ENCODE measurements at places on chromosomes 7 and 10.

DNA sequence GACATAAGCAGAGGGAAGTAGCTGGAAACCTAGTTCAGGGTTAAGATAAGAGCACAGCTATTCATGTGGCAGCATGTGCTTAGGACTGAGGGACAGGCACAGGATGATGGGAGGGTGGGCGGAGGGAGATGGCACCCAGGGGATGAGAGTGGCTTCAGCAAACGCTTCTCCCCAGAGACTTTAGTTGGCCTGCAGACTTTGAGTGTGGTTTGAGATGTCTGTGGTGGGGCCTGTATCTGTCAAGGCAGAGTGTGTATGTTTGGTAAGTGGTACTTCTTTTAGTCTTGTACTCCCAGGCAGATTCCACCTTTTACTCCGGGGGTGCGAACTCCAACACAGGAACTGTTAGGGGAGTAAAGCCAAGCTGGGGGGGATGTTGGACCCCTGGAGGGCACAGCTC, 88.9 kb downstream of the WDFY4 start:
- DNase-seq = no peak

GRCh38 chr7:143002106-143002505, 24.8 kb downstream of the OR9A2 start:
- no peak for DNase-seq

GRCh38 chr10:85995791-85996190, 370.8 kb downstream of the GRID1 start:
- DNase-seq = no peak

GRCh38 chr7:84637568-84638338, 443.2 kb upstream of the SEMA3A start:
- DNase-seq = no peak

DNA sequence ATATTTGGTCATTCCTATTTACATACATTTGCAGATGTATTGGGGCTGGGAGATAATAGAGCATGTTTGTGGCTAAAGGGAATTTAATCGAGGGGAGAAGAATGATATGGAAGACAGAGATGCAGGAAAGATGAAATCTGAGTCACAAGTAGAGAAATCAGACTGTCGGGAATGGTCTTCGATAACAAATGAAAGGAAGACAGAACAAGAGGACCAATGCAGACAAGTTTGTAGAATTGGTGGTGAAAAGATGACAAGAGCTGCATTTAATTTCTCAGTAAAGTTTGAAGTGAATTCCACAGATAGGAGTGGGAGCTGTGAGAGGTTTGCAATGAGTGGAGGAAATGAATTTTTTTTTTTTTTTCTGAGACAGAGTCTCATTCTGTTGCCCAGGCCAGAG, 60.0 kb downstream of the BRAF start:
- DNase-seq = no peak

- DNase-seq = no peak
Measured at GRCh38 chr7:3861941-3862340, 560.9 kb downstream of the SDK1 start.

DNA sequence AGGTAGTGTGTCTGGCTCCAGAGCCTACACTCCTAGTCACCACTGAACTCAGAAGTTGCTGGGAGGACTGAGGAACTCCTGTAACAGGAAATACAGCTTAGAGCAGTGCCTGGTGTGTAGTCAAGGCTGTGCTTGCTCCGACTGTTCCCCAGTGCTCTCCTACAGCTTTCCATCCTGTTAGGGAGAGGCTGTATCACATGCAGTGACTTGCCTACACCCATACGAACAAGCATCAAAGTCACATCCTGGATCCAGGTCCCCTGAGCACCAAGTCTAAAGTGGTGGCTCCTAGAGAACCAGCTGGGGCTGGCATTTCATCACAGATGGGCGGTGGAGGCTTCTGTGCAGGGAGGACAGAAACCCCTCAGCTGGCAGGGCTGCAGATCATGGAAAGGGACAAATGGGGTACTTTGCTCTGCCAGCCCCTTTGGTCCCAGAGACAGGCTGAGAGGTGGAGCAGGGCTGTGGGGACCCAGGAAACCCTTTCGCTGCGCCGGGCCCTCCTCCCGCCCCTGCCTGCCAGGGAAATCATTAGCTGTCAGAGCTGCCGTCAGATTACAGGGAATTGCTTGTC, 7.7 kb downstream of the ASB10 start:
- DNase-seq = no peak

GRCh38 chr10:126838316-126838715, 66.9 kb upstream of the DOCK1 start:
- no peak for DNase-seq

GRCh38 chr7:155310425-155311114, 12.9 kb downstream of the INSIG1 start:
- no peak for DNase-seq

- no peak for DNase-seq
Measured at GRCh38 chr10:116005301-116005700, 267.7 kb downstream of the GFRA1 start.

- DNase-seq = no peak
Measured at GRCh38 chr7:141511676-141512396, 39.4 kb upstream of the AGK start.

DNA sequence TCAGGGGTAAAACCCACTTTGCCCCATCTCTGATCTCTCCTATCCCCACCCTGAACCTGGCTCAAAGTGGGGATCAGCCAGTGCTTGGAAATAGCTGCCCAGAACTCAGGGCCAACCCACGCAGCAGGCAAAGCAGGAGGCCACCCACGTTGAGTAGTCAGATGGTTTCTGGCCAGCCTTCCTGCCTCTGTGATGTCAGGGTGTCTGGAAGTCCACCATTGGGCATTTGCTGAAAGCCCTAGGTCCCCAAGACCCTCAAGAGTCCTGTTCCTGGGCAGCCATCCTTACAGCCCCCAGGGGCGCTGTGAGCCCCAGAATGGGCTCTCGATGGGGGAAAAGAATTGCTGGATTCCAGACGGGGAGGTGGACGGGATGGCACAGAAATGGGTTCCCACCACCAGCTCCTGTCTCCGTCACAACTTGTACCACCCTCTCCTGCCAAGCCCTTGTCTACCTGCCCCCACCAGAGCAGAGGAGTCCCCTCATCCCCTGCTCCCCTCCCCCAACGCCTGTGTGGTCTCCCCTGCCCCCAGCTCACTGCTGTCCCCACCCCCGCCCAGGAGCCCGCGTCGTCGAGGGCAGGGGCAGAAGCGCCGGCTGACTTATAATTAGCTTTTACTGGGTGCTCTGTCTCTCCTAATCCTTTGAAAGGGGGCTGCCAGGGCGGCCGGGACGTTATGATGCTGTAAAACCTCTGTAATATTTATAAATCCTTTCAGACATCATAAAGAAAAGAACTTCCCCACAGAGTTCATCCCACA, 3.9 kb downstream of the MYL10 start:
- DNase-seq = no peak

GRCh38 chr7:21947946-21948345, 2.2 kb upstream of the CDCA7L start:
- DNase-seq = no peak

GRCh38 chr7:16661924-16662323, 15.9 kb downstream of the BZW2 start:
- no peak for DNase-seq

- DNase-seq = no peak
Measured at GRCh38 chr10:94069884-94070283, 76.2 kb downstream of the PLCE1 start.

GRCh38 chr10:133139551-133140065, 20.4 kb upstream of the KNDC1 start:
- DNase-seq = no peak

DNA sequence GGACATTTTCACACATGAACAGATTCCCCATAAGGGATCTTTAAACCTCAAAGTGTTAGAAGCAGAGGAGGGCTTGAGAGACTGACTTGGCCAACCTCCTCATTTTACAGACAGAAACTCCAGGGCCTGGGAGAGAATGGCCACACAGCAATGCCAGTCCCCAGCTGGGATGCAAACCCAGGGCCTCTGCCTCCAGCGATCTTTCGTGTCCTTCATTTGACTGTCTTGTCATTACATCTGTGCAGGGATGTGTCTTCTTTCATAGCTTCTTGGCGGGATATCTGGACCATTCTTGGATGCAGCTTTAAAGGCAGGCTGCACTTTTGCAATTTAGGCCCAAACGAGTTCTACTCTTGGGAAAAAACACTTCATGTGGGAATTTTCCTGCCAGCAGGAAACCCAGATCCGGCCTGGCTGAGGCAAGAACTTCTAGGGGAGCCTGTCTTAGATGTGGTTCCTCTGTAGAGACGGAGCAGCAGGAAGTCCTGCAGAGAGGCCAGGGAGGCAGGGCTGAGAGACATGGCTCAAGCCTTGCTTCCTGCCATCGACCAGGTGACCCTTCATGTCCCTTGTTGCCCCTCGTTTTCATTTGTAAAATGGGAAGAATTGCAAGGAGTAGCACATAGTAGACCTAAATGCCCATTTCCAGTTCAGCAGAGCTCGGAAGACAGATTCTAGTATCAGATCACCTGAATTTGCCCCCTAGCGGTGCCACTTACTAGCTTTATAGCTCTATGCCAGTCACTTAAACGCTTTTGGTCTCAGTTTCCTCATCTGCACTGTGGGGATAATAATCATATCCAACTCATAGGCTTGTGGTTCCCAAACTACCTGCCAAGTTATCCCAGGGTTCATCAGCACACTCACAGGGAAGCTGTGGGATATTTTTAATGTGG, 43.9 kb upstream of the SLC29A3 start:
- DNase-seq = no peak

GRCh38 chr7:41855798-41856197, 152.9 kb upstream of the INHBA start:
- DNase-seq = no peak

DNA sequence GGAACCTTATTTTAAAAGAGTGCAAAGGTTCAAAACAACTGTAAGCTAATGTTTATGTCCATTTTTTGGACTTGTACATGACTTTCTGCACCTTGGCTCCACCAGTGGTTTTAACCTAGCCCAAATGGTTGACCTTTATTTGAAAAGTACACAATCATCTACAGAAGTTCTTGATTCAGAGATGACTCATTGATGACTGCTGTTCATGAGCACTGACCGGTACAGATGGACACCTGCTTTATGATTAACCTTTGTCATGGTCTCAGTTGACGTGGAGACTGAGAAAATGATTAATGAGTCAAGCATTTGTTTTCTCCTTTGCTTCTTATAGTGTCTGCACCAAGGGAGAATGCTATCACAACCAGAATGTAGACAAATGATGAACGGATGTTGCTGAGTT, 55.7 kb upstream of the PTER start:
- DNase-seq = no peak

GRCh38 chr10:4028027-4028471, 243.0 kb upstream of the KLF6 start:
- DNase-seq = no peak

GRCh38 chr10:84675060-84675459, 346.7 kb downstream of the CCSER2 start:
- no peak for DNase-seq

- DNase-seq = no peak
Measured at GRCh38 chr7:50509459-50509858, 55.7 kb downstream of the DDC start.
